ENCODE measurements at places on chromosomes 16 and 17.

DNA sequence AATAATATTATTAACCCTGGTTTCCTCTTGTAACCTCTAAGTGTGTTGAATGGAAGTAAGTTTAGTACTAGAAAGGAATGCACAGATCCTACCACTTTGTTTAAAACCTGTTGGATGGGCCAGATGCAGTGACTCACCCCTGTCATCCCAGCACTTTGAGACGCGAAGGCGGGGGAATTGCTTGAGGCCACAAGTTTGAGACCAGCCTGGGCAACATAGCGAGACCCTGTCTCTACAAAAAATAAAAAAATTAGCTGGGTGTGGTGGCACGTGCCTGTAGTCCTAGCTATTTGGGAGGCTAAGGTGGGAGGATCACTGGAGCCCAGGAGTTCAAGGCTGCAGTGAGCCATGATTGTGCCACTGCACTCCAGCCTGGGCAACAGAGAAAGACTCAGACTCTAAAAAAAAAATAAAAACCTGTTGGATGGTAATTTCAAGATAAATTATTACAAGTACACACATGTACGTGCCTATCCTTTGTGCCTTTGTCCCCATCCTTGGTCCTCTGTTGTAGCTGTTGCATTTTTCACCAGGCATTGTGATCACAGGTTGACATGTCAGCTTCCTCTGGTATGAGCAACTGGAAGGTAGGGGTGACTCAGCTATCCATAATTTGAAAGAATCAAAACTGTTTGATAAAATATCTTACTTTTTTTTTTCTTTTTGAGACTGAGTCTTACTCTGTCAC is 30.7 kb upstream of the METTL9 start:
- no peak for DNase-seq

DNA sequence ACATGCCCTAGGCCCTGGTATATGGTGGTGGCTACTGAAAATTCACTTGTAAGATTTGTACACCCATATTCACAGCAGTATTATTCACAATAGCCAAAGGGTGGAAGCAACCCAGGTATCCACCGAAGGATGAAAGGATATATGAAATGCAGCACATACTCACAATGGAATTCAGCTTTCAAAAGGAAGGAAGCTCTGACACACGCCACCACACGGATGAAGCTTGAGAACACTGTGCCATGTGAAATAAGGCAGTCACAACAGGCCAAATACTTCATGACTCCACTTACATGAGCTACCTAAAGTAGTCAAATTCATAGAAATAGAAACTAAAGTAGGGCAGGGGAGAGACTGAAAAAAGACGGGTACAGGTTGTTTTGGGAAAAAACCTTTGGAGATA is 2.9 kb downstream of the XPO6 start:
- DNase-seq, result no peak

DNA sequence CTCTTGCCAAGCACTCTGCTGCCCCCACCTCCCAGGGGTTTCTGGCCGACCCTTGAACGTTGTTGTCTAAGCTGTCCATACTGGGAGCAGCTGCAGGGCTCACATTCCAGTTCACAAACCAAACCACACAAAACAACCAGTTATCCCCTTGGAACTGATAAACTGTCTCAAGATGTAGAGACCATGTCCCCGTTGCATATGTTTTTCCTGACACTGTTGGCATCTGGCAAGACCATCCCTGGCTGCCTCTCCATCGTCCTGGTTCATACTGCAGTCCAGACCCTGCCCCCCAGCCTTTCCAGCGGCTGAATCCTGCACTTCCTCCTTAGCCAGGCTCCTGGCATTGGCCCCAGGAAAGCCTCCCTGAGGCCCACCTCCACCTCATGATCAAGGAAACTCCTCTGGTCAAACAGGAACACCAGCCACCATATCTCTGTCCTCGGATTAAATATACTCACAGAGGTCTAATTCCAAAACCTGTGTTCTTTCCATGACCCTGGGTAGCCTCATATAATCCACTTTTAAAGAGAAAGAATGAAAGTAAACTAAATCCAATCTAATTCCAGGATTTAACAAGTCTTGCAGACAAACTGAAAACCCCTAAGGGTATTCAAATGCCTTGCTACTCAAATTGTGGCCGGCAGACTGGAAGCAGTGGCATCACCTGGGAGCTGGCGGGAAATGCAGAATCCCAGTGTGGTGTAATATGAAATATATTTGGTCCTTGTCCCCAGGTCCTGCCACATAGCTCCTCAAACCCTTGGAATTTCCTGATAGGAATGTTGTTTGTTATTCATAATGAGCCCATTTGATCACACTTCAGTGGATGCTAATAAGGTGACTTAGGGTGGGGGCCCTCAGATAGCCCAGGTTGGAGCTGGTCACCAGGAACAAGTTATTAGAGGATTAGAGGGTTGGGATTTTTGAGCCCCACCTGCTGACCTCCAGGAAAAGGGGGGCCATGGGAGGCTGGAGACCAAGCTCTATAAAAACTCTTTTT is 14.2 kb downstream of the GAS7 start:
- no peak for DNase-seq

GRCh38 chr17:1470755-1471462 is 14.9 kb upstream of the CRK start:
- DNase-seq, result no peak

GRCh38 chr17:42061646-42062487 is 11.5 kb upstream of the C17orf113 start:
- DNase-seq, result no peak

GRCh38 chr17:20989991-20990855 is 52.6 kb downstream of the USP22 start:
- DNase-seq, result no peak

DNA sequence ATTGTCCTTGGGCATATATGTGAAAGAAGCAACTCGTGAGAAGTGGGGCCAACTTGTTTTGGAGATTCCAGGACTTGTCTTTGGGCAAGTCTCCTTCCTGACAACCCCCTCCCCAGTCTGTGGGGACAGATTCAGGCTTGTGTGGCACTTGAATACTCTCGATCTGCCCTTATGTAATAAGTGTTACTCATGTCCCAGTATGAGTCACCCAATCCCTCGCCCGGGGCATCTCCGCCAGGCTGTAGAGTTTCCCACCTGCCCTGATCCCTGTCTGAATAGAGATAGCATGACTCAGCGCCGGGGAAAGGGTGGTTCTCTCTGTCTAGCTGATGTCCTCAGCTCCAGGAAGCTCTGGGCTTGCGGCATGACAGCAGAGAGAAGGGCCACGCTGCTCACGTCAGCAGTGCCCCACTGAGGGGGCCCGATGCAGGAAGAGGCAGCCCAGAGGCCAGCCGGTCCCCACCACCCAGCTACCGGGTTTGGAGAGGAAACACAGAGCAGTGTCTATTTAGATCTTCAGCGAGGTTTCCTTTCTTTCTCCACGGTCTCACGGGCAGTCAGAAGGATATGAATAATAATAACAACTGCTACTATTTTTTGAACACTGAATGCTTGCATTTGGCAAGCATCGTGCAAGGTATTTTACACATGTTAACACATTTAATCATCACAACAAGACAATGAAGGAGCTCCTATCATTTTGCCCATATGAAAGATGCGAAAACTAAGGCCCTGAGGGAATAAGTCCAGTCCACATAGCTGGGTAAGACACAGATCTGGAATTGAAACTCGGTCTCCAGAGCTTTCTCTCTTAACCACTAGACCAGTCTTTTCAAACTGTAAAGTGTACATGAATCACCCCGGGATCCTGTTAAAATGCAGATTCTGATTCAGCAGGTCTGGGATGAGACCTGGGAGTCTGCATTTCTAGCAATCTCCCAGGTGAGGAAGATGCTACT is 426.7 kb upstream of the MAF start:
- peak; percentile 59 for DNase-seq

DNA sequence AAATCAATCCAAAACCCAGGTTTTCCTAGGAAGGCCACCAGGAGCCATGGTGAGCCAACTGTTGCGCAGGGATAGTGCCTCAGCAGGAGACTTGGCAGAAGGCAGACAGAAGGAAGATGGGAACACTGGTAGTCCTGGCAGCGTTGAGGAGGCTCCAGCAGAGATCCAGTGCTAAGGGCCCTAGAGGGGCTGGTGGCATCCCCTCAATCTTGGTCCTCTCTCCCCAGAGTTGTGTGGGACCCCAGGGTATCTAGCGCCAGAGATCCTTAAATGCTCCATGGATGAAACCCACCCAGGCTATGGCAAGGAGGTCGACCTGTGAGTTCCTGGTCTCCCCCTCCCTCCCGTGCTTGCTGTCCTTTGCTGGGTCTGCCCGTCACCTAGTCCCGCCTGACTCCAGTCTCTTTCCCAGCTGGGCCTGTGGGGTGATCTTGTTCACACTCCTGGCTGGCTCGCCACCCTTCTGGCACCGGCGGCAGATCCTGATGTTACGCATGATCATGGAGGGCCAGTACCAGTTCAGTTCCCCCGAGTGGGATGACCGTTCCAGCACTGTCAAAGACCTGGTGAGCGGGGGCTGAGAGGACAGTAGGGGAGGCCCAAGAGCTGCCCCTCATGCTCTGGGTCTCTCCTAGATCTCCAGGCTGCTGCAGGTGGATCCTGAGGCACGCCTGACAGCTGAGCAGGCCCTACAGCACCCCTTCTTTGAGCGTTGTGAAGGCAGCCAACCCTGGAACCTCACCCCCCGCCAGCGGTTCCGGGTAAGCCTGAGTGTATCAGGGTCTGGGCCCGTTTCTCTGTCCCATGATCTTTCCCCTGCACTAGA is 5.7 kb downstream of the CFAP119 start:
- no peak for DNase-seq

- no peak for DNase-seq
Measured at GRCh38 chr16:62100651-62101050, 64.4 kb upstream of the CDH8 start.

DNA sequence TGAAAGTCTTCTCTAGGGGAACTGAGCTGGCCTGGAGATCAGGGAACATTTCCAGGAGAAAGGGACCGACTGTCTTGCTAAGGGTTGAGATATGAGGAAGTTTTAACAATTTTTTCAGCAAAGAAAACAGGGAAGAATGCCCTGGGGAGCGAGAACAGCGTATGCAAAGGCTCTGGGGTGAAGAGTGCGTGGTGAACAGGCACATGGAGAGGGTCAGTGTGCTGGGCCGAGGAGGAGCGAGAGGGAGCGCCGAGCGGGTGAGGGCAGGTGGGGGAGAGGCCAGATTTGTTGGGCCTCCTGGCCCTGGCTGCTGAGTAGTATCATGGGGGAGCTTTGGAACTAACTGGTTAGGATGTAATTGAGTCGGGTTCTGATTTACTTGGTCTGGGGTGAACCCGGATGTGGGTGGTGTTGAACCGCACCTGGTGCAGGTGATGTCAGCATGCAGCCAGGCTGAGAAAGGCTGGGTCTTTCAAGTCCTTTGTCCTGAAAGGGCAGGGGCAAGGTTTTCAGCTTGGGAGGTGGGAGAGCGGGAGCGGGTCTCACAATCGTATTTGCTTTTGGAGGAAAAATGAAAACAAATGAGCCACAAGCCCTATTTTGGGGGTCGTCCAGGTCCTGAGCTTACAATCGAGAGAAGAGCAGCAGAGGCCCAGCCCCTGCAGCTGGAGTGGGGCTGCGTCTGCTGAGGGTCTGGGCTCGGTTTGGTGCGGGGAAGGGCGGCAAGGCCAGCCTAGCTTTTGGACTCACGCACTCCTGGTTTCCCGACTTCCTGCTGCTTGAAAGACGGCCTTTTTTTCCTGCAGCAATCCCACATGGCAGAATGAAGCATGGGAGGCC is 11.1 kb upstream of the WFDC1 start:
- DNase-seq, result no peak

GRCh38 chr16:5932906-5933305 is 835.3 kb upstream of the EEF2KMT start:
- DNase-seq, result no peak

- no peak for DNase-seq
Measured at GRCh38 chr16:31269541-31269940, 9.8 kb downstream of the ITGAM start.

DNA sequence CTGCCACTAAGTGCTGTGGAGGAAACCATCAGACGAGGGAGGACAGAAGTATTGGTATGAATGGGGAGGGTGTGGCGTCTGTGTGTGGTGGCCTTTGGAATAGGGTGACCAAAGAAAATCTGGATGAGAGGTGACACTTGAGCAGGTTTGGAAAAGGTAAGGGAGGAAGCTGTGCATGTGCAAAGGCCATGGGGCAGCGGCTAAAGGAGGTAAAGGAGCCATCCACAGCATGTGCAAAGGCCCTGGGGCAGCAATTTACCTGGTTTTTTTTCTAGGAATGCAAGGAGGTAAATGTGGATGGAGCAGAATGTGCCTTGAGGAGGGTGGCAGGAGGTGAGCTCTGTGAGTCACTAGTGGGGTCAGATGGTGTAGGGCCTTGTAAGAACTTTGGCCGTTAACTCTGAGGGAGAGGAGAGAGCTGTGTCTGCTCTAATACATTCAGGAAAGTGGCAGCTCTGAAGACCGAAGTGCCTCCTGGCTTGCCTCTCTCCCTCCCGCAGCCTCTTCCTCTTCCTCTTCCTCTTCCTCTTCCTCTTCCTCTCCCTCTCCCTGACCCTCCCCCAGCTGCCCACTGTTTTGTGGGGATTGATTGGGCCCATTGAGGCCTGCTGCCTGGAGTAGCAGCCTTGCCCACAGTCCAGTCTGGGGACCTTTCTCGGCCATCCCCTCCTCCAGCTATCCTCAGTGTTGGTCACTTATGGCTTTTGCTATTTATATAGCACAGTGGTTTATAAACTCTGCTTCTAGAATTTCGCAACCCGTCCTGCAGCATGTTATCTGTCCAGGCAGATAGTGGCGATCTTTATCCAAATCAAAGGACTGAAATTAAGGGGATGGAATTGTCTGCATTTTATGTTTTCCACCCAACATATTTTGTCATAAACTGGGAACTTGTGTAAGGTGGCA is 38.7 kb downstream of the CMIP start:
- peak; percentile 46 for DNase-seq

GRCh38 chr17:17300624-17301568 is 2.3 kb upstream of the NT5M start:
- peak; percentile 68 for DNase-seq

- no peak for DNase-seq
Measured at GRCh38 chr17:51909971-51910370, 248.5 kb downstream of the CA10 start.

DNA sequence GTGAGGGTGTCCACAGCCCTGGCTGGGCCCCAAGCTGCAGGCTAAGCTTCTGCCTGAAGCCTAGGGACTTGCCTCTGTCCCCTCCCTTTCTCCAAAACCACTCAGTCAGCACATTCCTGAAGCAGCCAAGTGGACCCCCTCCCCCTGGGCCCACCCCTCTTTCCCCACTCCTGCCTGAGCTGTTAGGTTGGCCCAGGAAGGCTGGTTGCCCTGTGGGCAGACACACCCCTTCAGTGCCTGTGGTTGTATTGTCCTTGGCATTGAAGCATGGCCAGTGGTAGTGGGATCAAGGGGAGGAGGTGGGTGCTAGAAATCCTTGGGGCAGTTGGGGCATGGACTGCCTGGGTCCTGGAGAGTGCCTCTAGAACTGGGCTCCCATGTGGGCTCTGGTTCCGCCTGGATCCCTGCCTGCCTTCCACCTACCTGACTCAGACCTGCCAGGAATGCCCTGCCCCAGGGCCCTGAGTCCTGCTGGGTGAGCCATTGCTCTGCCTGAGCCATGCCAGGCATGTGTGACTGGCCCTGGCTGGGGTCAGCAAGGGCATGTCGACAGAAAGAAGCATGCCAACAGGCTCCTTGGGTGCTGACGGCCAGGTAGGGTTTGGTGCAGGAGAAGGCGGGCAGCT is 2.1 kb downstream of the TRAF4 start:
- DNase-seq, result no peak
